Forelimb muscle (tissue), 1 donor: ENCODE measurements at places on chromosomes 6 and 20.

- no peak for DNase-seq
Observed at GRCh38 chr6:1312203-1312472, 240 bp downstream of the FOXQ1 start.

DNA sequence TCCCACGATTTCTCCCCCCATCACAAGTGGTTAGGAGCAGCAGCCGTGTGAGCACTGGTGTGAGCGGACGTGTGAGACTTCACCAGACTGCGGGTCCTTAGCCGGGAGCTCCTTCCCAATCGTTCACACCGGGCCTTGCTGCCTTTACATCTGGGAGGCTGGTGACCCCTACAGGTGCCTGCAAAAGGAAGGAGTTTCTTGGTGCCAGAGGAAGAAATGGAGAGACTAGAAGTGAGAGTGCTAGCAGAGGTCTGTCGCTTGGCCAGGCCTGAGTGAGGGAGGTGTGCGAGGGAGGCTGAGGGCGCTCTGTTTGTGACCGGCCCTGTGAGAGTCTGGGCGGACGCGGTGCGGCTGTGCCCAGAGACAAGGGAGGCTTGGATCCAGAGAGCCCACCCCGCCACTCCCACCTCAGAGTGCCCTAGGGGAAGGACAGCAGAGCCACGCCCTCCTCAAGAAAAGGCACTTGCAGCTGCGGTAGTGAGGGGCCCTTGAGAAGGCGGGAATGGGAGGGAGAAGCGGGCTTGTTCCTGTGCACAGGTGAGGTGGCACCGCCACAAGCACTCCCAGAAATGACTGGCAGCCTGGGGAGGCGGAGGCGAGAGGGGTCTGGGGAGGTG is 10.0 kb upstream of the ARMC2 start:
- no peak for DNase-seq

DNA sequence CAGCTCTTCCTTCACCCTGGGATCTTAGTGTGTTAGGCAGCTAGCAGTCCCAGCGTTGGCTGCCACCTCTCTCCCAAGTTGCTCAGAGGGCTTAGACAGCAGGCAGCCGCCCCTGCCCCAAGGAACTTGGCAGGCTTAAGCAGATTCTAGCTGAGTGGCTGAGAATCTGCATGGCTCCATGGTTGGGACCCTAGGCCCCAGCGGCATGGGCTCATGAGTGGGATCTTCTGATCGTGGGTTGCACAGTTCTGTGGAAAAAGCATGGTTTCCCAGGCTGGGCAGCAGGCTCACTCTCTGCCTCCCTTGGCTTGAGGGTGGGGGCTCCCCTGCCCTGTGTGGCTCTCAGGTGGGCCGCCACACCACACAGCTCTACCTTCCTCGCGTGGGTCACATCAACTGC is 1624.9 kb downstream of the GRIK2 start:
- no peak for DNase-seq

DNA sequence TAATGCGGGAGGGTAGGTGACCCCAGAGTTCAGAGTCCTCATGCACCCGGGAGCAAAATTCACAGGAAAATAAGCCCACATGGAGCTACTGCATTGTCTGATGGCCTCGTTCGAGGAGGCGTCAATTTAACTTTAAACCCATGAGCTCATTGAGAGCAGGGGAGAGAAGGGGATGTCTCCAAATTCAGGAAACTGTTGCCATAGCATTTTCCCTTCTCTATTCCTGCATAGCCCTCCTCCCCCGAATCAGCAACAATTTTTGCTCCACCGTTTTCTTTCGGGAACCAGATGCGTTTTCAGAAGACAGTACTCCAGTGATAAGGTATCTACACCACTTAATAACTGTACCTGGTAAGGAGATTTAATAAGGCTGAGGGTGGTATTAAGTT is 324 bp upstream of the LAMP5 start:
- no peak for DNase-seq

GRCh38 chr6:55445648-55446204 is 118.5 kb downstream of the GFRAL start:
- DNase-seq: no peak

DNA sequence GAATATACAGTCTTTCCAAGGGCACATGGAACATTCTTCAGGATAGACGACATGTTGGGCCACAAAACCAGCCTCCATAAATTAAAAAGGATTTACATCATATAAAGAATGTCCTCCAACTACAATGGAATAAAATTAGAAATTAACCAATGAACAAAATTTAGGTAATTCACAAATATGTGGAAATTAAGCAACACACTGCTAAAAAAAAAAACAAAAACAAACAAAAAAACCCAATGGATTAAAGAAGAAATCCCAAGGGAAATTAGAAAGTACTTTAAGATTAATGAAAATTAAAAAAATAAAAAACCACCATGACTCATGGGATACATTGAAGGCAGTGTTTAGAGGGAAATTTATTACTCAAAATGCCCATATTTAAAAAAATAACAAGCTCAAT is 21.4 kb upstream of the NT5E start:
- DNase-seq: no peak

DNA sequence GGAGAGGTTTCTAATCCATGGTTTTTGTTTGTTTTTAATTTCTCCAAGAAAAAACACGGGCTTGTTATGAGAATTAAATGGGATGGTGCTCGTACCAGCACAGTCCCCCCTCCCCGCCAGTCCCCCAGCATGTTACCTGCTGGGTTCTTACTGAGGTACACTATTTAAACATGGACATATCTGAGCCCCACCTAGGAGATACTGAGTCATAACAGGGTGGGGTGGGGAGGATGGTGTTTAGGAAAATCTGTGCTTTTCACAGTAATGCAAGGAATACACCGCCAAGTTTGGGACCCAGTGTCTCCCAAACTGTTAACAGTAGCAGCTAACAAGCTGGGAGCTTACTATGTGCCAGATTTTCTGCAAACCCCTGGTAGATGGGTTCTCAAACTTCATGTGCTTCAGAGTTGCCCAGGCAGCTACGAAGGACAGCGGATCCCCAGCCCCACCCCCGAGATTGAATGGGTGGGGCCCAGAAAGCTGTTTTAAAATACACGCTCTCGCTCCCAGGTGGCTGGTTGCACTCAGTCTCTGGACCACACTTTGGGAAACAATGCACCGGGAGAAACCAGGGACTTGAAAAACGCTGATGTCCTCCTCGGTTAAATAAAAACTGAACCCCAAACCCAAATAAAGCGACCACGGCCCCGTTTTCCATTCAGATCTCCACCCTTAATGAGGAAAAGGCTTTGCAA is 995 bp downstream of the ZFP64 start:
- no peak for DNase-seq

GRCh38 chr20:3115190-3116107 is 30.9 kb upstream of the AVP start:
- DNase-seq: peak; percentile 22

DNA sequence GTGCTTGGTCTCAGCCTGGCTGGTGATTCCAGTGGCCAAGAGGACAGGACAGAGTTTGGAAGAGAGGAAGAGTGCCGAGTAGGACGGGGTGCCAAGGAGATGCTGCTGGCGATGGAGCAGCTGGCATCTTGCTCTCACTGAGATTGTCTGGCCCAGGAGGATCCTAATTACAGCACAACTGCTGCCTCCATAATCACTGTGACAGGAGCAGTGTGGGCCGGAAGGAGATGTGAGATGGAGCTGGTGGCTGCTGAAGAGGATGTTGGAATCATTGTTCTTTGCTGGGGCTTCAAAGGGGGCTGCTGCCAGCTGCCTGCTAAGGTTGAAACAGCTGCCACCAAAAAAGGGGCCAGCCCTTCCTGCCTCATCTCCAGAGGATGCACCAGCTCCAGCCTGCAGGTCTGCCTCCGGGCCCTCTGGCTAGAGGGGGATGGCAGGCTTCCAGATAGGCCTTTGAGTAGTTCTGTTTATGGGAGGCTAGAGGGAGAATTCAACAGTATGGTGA is 214.4 kb downstream of the RNF144B start:
- DNase-seq: no peak

- no peak for DNase-seq
Observed at GRCh38 chr6:43927532-43928210, 157.7 kb downstream of the VEGFA start.

DNA sequence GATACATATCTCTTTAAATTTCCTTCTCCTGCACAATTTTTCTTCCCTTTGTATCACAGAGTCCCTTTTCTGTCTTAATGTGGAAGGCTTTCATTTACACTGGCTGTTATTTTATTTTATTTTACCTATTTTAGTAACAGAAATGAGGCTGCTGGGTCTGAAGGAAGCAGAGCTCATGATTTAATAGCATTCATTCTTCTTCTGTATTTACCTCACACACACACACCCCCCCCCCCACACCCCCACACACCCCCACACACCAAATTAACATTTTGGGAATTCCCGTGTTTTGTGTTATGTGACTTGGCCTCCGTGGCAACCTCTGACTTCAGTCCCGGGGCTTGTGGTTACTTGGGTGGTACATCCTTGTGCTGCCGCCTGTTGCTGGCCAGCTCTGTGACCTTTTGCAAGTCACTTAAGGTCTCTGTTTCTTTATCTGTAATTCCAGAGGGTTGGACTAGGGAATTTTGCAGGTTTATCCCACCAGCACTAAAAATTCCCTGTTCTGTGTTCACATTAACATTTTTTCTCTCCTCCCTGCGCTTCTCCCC is 108.8 kb downstream of the TIAM2 start:
- no peak for DNase-seq

DNA sequence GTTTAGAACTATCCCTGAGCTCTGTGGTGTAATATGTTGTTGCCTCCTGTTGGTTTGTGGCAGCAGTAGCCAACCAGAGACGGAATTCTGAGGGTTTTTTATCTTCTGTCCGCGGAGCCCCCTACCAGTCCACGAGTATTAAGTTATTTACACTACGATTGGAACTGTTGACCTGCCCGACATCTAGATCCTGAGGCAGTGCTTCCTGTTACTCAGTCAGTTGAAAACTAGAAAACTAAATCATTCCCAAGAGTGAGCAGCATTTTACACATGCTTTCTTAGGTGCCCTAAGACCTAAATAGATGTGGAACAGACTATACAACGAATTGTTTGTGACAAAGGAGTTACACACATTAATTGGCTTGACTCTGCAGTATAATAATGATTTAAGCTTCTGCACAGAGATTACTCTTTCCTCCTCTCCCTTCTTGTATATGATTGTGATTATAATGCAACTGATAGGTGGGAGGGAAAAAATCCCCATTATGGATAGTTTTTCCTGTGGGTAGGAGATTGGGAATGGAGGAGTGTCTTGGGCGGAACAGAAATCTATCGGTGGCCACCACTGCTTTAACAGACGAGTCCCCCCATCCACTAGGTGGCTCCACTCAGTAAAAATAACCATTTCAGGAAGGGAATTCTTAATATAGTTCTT is 1.7 kb downstream of the LOC128125822 start:
- DNase-seq: no peak

DNA sequence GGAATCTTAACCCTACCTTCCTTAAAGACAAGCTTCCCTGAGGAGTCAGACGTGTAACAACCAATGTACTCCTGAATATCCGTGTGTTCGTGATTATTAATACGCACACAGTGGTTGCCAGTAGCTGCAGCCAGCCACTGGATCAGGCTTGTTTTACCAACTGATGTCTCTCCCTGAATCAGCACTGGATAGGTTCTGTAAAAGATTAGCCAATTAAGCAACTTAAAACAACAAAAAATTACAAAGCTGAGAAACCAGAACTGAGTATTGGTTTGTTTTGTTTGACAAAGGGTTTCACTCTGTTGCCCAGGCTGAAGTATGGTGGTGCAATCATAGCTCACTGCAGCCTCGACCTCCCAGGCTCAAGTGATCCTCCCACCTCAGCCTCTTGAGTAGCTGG is 69.3 kb downstream of the MDN1 start:
- DNase-seq: no peak

DNA sequence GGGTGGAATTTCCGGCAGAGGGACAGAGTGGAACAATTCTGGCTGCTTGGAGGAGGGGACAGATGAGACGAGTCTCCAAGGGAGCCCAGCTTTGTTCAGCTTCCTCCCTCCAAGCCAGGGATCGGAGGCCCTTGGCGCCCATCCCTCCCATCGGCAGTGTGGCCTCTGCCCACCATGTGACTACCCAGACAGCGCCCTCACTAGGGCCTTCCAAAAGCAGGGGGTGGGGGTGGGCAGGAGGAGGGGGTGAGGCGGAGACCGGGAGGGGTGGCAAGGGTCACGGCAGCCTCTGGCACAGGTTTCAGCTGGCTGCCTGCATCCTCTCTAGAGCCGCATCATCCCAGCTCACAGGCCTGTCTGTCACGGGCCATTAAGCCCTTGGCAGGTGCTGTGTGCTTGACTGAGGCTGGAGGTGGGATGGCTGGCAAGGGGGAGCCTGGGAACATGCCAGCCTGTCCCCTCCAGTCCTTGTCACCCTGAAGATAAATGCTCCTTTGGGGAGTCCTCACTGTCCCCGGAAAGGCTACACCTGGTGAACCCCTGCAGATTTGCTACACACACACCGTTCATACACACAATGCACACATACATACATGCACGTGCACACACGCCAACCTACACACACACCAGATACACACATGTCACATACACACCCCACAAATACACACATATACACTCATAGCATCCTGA is 6.2 kb upstream of the FGD2 start:
- DNase-seq: no peak

DNA sequence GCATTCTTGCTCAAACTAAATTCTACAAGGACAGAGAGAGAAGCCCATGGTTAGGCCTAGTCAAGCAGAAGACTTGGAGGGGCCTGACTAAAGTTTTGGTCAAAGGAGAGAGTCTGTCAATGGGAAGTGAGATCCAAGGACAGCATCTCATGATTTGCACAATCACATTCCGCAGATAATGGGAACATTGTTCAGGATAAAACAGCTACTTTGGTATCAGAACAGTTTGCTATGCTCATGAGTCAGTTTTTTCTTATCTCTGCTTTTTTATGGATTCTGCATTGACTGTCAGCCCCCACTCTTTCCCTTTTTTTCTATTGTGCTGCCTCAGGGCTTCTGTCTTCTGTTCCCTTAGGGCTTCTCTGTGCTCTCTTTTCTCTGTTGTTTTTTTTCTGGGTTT is 28.6 kb downstream of the AKAP7 start:
- DNase-seq: no peak

GRCh38 chr6:31769684-31770371 is 7.3 kb downstream of the VWA7 start:
- no peak for DNase-seq

DNA sequence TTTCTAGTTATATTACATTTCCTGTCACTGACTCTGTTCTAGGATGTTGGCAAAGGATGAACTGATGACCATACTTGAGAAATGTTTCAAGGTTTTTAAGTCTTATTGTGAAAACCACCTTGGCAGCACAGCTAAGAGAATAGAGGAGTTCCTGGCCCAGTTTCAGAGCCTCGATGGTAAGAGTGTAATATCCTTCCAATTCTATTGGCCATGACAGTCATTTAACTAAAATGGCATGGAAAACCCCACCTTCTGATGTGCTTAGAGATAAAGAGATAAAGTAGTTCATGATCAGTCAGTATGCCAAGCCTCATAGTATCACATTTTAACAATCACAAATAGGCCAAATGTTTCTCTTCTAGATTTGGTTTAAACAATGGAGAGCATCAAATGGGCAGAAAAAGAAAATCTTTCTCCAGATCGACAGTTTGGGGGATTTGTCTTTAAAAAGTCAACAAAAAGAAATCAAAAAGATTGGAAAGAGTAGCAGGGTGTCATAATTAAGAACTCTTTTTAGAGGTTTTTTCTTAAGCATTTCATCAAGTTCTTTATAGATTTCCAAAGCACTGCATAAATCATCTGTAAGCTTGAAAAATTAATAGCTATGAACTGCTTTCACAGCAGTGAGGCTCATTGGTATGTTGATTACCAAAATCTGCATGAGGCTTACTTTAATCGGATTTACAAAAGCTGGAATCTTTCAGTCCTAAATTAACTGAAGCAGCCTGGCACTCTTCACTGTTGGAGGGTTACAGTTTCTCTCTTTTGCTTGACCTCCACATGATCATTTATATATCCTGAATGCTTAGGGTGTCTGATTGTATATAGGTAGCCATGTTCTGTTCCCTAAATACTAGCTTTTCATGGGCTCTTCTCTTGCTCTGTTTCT is 48.7 kb downstream of the AKIRIN2 start:
- DNase-seq: no peak
